ENCODE measurements at places on chromosomes 2 and 18.
A peak's percentile ranks its signal among the peaks of the same experiment; 100 is the strongest.

GRCh38 chr18:26327062-26327461 lies 100.8 kb downstream of the TAF4B start:
- DNase-seq = no peak

DNA sequence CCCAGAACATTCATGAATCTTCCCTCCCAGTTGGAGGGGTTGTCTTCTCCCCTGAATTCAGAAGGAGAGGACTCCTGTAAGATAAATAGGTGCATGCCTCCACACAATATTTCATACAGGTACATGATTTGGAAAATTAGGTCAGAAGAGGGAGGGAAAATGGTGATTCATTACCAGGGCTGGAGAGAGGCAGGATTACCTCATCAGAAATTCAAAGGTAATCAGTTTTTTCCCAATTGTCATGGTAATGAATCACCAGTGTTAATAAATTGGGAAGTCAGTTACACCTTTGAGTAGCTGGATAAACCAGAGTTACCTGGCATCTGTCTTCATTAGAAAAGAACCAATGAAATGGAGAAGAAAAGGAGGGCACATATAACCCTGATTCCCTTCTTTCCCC lies 128.5 kb downstream of the EN1 start:
- DNase-seq = no peak

- DNase-seq = no peak
These were observed 24.4 kb upstream of the TEX44 start for GRCh38 chr2:231568098-231568784.

- DNase-seq = peak; percentile 55
These were observed 3.5 kb downstream of the NDUFA10 start for GRCh38 chr2:240021488-240022104.

- DNase-seq = no peak
These were observed 34.0 kb downstream of the DOCK10 start for GRCh38 chr2:225008179-225008856.
